ENCODE measurements at places on chromosomes 3 and 15.

DNA sequence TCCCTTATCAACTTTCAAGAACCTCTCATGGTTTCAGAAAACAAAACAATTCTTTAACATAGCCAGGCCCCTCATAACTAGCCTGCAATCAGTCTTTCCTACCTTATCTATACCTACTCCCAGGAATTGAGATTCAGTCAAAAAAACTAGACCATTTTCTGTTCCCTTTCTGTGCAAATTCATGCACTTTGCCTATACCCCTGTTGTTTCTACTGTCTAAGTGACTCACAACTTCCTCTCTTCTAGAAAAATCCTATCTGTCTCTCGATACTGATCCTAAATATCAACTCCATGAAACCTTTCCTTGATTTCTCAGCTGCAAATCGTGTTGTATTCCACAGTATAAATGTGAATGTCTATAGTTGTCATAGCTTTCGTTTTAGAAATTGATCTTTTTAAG is 10.9 kb upstream of the IL1RAP start:
- DNase-seq, result no peak

- no peak for DNase-seq
Observed at GRCh38 chr3:194305356-194306108, 45.6 kb downstream of the CPN2 start.

DNA sequence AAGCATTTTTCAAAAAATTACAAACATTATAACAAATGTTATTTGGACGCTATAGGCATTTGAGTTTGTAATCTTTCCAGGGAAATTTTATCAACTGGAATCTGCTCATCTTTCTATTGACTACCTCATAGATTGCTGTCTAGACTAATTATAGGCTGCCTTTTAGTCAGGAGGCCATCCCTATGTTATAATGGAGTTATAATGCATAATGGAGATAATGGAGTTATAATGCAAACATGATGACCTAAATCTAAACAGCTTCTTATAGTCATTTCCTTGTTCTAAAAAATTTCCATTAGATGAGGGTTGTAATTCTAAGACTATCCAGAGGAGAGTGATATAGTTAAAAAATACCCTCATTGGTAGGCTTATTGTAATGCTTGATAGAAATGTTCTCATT is 226.4 kb downstream of the SI start:
- no peak for DNase-seq

DNA sequence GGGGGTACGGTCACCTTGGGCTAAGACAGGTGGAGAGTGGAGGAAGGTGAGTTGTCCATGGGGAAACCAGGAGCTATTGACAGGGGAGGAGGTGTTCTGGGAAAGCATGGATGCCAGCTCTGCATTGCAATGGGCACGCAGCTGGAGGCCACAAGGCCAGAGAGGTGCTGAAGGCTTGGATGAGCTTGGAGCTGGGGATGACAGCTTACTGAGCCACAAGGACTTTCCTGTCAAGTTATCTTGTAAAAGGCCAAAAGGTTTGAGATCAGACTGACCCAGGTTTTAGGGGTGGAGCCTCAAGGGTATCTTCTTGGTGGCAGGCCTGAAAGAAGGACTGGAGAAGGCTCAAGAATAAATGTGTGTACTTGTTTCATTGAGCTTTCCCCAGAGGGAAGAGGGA is 115.2 kb downstream of the ASB7 start:
- DNase-seq, result no peak

DNA sequence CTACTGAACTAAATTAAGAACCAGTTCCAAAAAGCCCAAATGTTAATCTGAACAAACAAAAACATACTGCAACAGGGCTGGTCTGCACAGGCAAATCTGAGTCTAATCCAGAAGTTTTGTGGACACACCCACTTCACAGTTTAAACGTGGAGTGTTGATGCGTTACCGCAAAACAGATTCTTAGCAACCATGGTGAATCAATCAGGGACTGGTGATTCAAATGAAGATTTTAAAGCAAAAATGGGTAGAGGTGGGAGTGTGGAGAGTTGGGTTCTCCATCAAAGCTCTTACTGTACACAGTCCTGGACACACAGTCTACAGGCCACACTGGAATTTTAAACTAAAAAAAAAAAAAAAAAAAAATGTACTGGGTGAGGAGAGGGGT is 5.2 kb downstream of the ANXA2 start:
- peak; percentile 32 for DNase-seq

GRCh38 chr3:126751611-126752302 is 47.7 kb downstream of the CHCHD6 start:
- no peak for DNase-seq

GRCh38 chr3:100637197-100637631 is 27.8 kb downstream of the ADGRG7 start:
- no peak for DNase-seq

DNA sequence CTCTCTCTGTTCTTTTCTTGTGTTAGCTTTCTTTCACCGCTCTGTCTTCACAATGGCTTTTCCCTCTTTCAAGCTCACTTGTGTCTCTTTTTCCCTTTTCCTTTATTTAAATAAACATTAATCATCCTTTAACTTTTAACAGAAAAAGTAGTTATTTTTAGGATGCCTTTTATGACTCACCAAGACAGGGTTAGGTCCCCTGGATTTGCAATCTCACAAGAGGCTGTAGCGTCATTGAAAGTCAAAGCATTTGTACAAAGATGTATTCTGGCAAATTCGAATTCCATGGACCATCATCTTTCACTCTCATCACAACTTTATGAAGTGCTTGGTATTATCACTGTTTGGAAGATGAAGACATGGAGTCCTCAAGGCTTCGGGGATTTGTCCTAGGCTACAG is 34.8 kb upstream of the MCTP2 start:
- DNase-seq, result no peak

- no peak for DNase-seq
Observed at GRCh38 chr3:132382267-132382666, 35.0 kb upstream of the DNAJC13 start.

DNA sequence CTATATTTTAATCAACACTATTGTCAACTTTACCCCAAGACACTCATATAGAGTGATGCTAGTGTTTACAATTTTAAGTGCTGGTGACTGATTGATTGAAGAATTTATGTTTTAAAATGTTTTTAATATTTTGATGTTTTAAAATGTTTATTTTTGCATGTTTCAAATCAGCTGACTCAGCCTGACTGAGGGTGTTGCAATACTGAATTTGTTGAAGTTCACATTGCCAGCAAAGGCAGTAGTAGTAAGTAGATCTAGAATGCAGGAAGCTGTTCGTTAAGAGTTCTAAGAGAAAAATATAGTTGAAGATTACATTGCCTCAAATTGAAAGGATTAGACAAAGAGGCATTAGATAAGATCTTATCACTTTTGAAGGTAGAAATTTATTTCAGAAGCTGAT is 977.6 kb downstream of the IGSF11 start:
- no peak for DNase-seq

GRCh38 chr15:51830276-51830806 is 888 bp downstream of the TMOD3 start:
- DNase-seq, result no peak

DNA sequence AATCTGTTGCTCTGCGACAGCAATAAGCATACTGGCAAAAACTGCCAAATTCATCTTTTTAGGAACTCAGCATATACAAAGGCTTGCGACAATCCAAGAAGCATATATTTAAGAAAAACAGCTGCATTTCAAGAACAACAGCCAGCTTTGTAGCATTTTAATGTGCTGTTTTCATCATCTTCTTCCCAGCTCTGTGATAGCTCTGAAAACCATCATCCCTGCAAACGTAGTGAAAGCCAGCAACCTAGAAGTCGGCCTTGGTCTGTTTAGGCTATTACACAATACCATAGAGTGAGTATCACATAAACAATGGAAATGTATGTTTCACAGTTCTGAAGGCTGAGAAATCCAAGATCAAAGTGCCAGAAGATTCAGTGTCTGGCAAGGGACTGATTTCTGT is 187.5 kb downstream of the NAALADL2 start:
- no peak for DNase-seq

DNA sequence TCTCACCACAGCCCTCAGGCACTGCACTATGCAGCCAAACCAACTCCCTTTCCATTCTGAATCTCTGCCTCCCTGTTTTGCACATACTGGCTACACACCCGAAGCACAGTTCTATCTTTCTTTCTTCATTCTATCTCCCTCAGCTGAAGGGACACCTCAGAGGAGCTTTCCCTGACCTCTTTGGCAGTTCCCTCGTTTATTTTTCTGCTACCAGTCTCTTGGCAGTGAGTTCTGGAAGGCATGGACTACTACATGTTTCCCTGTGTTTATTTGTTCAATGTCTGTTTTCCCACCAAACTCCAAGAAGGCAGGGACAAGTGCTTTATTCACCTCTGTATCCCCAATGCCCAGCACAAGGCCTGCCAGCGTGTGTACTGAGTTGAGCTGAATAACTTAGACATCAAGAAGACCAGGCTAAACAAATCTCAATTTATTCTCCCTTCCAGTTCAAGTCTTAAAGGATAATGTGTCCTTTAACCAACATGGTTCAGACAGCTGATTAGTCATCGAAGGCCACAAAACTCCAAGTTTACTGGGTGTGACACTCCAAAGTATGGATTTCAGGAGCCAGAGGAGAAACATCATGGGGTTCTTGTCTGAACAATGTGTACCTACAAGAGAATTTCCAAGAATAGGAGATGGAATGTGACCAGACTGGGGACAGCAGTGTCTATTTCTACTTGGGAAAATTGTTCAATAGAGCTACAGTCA is 260.1 kb upstream of the CTNNB1 start:
- DNase-seq, result no peak

DNA sequence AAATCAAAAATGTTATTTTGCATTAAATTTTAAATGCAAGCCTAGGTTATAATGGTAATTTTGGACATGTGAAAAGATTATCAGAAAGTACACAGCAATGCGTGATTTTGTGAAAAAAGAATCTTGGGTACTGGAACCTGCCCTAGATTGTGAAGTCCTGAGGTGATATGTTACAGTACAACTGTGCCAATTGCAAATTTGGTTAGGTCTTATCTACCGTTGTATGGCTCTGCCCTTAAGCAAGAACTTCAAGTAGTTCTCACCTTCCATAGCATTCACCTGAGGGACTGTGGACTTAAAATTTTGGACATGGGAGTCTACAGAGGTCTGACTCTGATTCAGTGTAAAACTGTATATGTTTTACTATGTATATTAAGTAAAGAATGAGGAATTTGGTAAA is 140.2 kb downstream of the PEX5L start:
- DNase-seq, result no peak

DNA sequence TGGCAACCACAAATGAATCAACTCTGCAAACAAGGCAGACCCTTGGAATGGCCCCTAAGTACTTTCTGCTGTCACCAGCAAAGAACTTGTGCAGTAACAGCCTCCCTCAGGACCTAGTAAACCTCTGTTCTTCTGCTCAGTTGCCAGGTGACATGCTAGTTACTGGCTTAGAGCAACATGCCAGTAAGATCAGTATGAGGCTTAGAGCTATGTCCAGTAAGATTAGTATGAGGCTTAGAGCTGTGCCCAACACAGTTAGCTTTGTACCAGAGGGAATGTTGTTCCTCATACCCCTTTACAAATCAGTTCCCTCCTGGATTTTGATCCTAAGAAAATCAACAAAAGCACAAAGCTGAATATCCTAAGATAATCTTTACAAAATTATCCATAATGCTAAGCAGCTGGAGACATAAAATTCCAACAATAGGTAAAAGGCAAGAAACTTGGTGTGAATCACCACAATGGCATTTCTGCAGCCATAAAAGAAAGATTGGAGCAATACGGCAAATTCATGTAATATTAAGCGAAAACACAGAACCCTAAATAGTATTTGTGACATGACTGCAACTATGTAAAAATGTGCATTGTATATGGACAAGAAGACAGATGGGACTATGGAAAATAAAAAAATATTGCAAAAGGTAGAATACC is 107.3 kb upstream of the LPP start:
- DNase-seq, result no peak

DNA sequence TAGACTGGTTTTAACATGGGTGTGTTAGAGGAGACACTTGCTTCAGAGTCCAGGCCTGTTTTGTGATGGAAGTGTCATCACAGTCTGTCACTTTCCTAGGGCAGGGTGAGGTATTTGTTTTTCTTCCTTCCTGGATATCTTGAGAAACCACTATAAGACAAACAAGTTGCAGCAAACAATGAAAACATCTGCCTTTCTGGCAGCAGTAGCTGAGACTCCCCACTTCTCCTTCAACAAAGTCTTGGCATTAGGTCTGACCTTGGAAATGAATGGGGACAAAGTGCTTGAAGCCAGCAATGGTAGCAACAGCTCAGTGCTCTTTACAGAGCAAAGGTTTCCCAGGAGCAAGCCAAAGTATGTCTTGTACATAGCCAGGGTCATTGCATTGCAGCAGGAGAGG is 64.6 kb downstream of the CD200 start:
- no peak for DNase-seq

GRCh38 chr15:99480016-99480810 is 85.6 kb upstream of the MEF2A start:
- no peak for DNase-seq

GRCh38 chr3:20683910-20684309 is 497.9 kb upstream of the SGO1 start:
- DNase-seq, result no peak

GRCh38 chr3:120498556-120499346 is 48.0 kb upstream of the FSTL1 start:
- no peak for DNase-seq

- no peak for DNase-seq
Observed at GRCh38 chr3:13470894-13471574, 9.1 kb upstream of the HDAC11 start.

DNA sequence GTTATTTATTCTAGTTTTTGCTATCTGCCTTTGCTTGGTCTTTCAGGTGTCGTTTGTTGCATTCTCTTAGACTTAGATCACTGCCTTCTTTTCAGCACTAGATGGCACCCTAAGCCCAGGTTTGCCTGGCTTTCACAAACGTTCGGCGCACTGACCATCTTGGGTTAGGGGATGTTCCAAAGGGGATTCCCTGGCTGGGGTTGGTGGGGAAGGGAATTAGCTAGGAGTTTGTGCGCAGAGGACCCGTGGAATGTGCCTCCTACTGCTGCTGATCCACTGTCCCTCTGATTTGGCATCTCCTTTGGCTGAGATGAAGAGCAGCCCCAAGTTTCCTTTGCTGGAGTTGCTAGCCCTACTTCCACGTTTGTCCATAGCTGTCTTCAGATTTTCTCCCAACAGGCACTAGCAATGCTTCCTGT is 33.9 kb downstream of the PFN2 start:
- DNase-seq, result peak; percentile 15

DNA sequence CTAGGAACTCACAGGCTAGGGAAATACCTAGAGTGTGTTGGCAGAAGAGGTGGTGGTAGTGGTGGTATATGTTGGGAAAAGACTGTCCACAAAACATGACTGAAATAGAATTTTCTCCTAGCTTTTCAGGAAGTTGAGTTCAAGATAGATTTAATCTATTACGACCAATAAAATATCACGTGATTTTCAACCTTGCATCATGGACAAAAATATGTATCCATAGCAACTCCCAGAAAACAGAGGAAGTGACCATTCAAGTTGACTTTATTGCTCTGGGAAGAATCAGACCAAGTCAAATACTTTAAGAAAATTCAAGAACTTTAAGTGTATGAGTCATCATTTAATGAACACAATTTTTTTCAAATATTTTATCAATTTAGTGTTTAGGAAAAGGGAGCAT is 347.0 kb upstream of the ZNF385D start:
- DNase-seq, result no peak

GRCh38 chr3:12796171-12797123 is at the start of gene CAND2:
TSS of gene CAND2 (plus strand) at chr3:12796680. CDS start at chr3:12796721, 41 bp downstream.
- DNase-seq, result peak; percentile 23
